ENCODE measurements at places on chromosomes 16 and 17.

DNA sequence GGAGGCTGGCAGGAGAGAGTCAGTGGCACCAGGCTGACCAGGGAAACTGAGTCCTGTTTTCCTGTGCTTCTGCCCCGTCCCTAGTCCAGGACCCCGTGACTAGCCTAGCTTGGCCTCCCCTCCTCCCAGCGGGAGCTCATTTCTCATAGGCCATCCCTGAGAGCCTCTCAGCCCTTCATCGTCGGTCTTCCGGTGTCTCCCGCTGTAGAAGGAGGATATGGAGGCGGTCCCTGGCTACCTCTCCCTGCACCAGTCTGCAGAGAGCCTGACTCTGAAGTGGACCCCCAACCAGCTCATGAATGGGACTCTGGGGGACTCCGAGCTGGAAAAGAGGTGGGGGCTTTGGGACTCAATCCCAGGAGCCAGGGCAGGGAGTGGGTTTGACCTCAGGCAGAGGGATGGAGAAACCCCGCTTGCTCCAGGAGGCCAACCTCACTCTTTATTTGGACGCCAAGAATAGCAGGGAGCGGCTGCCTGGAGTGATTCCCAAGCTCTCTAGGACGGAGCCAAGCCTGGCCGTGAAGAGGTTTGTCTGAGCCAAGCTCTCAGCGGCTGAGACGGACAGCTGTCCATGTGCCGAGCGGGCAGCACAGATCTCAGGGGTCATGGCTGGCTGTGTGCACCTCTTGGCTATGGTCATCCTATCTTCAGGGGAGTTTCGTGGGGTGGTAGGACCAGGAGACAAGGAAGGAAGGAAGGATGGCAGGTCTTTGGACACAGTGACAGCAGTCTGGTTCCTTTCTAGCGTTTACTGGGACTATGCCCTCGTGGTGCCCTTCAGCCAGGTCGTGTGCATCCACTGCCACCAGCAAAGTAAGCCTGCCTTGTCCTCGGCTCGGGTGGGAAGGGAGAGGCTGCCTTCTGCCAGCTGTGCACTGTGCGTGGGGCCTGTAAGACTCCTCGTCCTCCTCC lies 26.8 kb downstream of the SGSM2 start:
- no peak for DNase-seq

- DNase-seq, result no peak
Measured at GRCh38 chr16:65541646-65542045, 419.8 kb upstream of the CDH11 start.

DNA sequence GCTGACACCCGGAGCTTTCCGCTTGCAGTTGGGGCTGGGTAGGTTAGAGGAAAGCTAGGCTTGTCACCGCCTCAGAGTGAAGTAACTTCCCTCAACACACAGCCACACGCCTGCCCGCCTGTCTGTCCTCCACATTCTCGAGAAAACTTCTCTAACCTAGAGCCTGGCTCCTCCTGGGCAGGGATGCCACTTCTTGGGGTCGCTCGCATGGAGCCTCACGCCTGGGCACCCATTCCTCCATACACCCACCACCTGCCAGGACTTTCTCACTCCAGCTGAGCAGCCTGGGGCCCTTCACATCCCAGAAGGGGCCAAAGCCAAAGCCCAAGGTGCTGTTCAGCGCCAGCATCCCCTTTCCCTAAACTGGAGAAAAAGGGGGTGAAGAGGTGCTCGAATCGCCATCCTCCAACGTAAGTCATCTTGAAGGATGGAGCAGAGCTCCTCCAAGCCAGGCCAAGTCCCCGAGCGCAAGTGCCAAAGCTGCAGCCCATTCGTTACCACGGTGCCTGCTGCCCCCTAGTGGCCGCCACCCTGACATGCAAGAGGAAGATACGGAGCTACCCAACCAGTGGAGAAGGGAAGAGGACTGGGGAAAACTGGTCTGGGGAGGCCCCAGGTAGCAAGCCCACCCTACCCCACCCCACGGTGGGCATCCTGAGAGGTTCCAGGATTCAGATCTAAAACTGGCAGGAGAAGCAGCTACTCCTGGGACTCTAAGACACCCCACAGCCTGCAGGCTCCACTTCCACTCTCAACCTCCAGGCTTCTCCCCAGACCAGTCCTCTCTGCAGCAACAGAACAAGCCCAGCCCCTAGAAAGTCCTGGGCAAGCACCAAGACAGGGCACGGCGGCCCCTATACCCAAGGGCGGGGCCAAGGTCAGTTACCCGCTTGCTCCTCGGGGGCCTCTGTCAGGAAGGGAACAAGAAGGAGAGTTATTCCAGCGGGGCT lies 63.1 kb downstream of the MYO18A start:
- DNase-seq, result no peak

DNA sequence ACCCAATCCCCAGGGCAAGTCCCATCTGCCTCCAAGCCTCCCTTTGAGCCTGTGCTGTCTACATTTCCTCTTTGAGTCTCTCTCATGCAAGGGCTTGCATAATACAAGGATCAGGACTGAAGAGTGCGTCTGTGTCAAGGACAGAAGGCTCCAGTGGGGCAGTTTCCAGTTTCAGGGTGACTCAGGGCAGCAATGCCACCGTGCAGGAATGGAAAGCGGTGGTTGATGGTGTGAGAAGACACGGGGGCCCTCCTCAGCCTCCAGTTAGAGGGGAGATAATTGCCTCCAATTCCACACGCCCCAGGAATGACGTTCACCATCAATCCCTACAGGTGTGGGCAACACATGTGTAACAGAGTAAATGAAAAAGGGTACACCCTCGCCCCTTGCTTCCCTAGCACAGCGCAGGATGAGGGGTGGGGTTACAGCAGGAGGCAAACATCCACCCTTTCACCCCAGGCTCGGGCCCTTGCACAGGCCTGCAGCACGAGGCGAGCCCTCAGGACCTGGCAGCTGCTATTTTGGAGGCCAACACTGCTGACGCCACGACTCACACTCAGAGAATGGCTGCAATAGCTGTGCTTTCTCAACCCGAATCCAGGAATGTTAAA lies 24.8 kb upstream of the SLC25A19 start:
- DNase-seq, result no peak

DNA sequence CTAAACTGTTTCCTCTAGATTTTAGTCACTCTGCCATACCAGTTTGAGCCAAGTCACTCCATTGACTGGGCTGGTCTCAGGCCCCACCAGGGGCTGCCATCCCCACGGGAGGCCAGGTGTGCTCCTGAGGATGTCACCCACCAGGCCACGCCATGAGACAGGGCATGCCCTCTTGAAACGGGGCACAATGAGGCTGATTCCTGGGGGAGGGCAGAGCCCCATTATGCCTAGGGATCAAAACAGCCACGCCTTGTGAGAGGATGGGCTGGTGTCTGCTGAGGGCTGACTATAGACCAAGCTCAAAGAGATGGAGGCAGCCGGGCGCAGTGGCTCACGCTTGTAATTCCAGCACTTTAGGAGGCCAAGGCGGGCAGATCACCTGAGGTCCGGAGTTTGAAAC lies 21.5 kb downstream of the GINS2 start:
- no peak for DNase-seq

DNA sequence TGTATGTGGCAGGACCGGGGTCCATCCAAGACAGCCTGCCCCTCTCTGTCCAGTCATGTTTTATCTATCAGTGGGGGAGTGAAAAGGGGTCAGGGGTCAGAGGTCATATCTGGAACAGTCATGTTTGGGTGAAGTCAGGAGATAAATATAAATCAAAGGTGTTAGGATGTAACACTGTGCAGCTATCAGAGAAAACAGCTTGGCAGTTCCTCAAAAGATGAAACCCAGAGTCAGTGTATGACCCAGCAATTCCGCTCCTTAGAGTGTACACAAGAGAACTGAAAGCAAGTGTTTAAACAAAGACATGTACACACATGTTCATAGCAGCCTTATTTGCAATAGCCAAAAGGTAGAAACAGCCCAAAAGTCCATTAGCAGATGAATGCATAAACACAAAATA lies 361.3 kb downstream of the FOXL1 start:
- no peak for DNase-seq

- no peak for DNase-seq
Measured at GRCh38 chr17:28216528-28216927, 102.5 kb upstream of the TMEM97 start.

DNA sequence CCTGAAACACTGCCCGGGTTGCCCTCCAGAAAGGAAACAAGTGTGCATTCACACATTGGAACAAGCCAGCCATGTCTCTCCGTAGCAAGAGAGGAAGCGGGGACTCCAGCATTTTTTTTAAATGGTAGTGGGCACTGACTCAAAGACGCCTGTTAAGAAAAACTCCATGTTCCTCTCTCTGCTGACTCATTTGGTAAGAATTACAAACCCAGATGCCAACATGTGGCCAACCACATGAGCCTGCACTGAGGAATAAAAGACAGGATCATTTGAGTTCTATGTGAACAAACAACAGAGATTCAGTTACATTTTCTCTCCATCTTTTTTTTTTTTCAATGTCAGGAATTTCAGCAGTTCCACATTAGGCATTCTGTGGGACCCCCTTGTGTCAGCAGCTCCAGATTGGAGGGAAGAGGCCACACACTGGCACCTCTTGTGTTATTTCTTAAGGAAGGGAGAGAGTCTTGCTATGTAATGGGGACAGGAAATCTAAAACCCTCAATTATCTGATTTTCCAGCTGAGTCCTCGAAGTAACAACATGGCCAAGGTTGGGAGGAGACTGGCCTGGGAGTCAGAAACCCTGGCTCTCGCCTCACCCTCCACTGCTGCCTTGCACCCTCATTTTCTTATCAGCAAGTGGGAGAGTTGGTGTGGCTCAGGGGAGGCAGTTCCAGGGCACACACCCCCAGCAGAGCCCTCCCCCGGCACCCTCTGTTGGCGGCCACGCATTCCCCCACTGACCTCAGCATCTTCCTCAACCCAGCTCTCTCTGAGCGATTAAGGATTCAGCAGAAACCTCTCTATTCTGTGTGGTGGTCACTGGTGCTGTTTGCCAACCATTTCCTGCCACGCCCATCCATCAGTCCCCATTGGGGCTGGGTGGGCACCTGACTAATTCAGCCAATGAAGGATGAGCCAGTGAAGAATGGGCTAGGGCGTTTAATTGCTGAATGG lies 173.0 kb downstream of the FOXL1 start:
- DNase-seq, result no peak

DNA sequence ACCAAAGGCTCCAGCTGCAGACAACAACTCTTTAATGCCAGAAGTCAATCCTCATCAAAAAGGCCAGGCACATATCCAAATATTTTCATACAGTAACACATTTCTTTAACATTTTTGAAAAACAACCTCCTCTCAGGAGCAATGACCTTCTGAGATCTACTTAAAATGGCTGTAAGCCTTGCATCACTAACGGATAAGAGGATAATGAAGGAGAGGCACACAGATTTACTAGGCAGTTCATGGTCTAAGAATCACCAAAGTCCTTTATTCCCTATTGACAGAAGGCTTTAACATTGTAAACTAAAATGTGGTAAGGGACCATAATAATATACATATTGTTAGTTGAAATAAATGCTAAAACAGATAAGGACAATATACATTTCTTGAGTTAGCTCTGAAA lies 114.7 kb downstream of the USP32 start:
- DNase-seq, result no peak

- no peak for DNase-seq
Measured at GRCh38 chr16:50742576-50743200, 802 bp downstream of the CYLD start.

DNA sequence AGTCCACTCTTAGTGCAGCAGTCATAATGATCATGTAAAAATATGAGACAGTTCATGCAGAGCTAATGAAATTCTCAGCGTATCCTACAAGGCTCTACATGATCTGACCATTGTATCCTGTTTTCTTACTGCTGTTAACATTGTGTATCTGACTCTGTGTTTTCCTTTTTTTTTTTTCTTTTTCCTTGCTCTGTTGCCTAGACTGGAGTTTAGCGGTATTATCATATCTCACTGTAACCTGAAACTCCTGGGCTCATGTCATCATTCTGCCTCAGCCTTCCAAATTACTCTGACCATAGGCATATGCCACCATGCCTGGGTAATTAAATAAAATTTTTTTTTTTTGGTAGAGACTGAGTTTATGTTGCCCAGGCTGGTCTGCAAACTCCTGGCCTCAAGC lies 12.1 kb downstream of the DUS2 start:
- no peak for DNase-seq

- DNase-seq, result no peak
Measured at GRCh38 chr16:62363501-62363900, 327.3 kb upstream of the CDH8 start.

- DNase-seq, result no peak
Measured at GRCh38 chr17:4006165-4006589, 41.9 kb upstream of the ATP2A3 start.

DNA sequence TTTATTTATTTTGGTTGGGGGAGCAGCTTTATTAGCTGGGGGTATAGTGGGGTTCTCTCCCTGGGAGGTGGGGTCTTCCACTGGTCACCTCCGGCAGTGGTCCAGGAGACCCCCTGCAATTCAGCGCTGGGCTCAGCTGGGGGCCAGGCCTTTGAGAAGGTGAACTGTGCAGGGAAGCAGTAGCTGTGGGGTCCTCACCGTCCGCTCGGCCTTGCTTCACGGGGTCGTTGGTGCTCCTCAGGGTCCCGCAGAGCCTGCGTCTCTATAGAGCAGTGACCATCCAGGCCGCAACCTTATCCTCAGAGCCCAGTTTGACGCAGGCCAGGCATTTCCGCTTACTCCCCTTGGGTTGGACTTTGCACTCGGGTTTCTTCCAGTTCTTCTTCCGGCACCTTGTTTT lies 1954.7 kb downstream of the TP53TG3F start:
- no peak for DNase-seq

- DNase-seq, result no peak
Measured at GRCh38 chr16:67653128-67653788, 6.8 kb downstream of the ACD start.

DNA sequence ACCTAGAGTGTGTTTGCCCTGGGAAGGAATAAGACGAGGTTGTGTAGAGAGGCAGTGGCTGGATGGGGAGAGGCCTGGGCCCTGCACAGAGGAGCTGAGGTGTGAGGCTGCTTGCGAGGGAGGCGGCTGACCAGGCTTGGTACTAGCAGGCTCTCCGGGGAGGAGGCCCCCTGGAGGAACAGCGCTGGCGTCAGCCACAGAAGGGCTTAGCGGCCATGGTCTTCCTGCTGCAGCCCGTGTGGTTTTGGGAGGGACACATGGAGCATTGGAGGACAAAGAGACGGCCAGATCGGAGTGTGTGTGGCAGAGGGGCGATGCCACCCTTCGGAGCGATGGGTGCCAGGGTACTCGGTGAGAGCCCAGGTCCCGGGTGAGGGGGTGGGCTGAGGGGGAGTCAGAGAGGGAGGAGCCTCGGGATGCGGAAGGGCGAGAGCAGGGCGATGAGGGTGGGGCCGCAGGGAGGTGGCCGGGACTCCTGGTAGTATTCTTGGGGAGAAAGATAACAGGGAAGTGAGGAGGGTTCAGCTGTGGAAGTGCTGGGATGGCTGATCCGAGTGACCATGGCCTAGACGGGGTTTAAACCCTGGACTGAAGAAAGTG lies 8.3 kb downstream of the BANP start:
- no peak for DNase-seq

- DNase-seq, result no peak
Measured at GRCh38 chr17:44900894-44901293, 1.6 kb upstream of the EFTUD2 start.

- DNase-seq, result no peak
Measured at GRCh38 chr16:79510879-79511278, 89.7 kb downstream of the MAF start.

- DNase-seq, result no peak
Measured at GRCh38 chr16:66229651-66230050, 136.8 kb upstream of the CDH5 start.

Measured in right renal pelvis (tissue), 4 donors.